HCEC 1CT (cell line): ENCODE measurements at places on chromosomes 11 and 22.

DNA sequence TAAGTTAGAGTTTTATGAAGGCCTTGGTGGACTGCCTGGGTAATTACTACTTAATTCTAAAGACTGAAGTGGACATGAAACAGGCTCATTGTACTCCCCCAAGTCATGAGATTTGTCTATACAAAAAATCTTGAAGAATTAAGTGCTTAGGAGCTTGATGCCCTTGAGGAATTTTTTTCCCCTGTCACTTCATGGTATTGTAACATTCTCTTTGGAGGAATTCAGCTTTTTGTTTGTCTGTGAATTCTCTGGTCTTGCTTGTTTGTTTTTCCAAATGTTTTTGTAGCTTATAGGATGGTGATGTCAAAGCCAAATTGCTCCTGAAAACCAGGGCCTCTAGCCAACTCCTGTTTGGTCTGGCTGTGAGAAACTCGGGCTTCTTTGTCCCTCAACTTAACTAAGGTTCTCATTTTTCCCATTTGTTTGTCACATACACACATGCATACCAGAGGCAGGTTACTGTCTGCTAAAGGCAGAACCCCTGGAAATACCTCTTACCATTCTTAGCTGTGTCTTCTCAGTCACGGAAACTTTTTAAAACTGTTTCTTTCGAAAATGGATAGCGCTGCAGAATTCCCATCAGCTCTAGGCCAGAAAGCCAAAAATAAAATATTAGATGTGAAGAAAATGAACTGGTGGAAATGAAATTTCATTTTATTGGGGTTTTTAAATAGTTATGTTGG is 66.9 kb downstream of the AMOTL1 start:
- no peak for DNase-seq

DNA sequence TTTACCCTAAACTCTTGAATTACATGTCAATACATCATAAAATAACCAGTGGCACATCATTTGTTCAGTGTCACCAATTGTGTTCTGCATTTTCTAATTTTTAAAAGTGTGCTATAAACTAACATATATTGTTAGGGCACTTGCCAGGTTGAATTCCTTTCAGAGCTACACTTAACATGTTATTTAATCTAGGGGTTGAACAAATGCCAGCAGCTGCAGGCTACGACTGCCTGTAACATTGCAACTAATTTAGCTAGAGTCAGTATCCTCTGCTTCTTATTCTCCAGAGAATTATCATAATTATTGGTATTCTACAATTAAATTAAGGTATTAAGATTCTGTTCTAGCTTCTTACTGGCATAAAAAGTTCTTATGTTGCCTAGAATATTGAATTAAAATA is 46.4 kb upstream of the ARHGAP42 start:
- no peak for DNase-seq

DNA sequence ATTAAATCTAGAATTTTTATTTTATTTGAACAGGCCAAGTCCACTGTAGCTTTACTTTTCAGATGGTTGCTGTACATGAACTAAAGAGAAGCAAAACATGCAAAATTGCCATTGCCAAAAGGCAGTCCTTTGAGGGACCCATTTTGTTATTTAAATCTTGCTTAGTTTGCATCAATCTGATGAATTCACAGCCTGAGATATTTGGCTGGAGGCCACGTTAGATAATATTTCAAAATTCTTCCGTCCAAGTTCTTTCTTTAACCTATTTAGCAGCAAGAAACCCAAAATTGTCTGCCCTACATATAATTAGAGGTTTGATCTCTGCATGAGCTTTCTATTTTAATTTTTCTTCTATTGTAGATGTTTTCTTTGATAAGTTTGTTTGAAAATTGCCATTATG is 1706.9 kb upstream of the RAG2 start:
- DNase-seq = no peak

- no peak for DNase-seq
Measured at GRCh38 chr11:77074205-77074604, 7.4 kb downstream of the CAPN5 start.

DNA sequence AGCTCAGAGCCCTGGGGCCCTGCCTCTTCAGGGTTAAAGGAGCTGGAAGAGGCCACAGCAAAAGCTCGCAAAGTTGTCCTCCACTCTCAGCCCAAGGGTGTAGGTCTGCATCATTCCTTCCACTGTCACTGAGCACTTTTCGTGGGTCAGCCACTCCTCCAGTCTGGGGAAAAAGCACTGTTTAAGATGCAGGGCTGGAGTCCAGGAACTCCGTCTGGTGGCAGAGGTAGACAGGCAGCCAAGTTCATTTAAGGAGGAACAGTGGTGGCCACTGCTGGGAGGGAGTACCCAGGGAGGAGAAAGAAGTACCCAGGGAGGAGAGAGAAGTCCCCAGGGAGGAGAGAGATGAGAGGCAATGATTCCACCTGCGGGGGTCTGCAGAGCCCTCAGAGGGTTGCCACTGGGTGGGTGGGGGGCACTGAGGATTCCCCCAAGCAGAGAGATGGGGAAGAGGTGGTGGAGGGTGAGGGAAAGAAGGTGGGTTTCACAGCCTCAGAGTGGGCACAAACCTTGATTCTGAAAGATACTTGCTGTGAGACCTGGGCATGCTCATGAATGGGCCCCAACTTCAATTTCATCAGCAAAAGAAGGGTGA is 70.0 kb upstream of the B3GAT1 start:
- no peak for DNase-seq

DNA sequence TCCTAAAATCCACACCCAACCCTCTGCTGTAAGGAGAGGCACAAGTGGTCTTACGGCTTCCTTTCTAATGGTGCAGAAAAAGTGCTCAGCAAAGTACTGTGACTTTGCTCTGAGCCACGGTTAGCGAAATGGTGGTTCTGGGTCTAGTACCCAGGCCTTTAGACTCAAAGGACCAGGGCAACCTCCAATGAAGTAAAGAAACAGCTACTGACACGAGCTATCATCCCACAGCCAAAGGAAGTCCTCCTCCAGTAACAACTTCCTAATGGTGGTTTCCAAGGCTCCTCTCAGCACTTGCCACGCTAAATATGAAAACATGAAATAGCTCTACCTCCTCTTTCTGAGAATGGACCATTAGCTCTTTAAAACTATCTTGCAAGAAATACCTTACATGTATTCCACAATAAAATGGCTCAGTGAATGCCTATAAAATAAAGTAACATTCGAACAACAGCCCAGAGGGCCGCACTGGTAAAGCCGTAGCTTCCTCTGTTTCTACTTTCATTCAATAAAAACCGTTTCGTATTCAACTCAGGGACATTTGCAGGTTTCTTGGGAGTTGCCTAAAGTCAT is 122.4 kb downstream of the ETS1 start:
- DNase-seq = no peak

DNA sequence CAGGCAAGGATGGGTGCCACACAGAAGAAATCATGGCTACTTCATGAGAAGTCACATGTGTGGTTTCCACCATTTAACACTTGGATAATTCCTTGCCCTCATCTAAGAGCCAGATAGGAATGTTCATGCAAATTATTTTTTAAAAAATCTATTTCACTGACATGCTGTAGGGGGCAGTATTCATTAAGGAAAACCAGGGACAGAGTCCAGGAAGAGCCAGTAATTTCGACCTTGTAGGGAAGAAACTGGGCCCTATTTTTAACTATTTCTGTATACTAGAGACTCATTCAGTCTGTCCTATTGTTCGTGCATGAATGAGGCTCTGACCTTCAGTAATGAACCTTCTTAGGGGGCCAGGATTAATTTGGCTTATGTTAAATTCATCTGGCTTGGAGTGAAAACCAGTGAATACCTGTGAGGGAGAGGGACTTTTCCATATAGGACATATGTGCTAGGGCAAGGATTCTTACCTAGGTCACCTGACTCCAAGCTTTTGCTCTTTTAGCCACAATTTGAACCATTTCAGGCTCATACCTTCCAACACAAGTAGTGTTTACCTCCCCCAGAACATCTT is 192.7 kb downstream of the NAV2 start:
- DNase-seq = peak; percentile 65
